ENCODE measurements at places on chromosomes 3 and 15.

DNA sequence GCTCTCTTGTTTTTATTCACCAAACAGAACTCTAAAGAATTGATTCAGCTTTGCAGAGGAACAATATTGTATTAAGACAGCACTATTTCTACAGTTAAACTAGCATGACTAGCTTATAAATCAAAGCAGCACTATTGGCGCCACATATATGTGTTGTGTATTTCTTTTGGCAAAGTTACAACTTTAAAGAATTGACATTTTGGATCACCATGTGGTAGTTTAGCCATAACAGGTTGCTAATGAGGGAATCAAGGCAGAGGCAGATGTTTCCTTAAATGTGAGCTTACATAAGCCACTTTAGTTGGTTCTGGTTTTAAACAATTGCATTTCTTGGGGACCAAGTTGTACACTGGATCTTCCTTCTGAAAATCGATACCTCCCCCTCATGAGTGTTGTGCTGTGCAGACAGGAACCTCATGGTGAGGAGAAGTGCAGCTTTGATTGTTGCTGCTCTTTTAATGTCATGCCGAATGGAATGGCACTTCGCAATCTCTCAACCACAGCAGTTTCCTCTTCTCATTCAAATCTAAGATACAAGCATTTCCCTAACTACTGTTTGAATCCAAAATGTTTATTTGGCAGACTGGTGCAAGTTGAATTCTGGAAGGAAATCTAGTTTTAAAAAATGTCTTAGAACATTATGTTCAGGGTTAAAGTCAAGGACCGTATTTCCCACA, 151.2 kb downstream of the MYRIP start:
- DNase-seq = no peak

DNA sequence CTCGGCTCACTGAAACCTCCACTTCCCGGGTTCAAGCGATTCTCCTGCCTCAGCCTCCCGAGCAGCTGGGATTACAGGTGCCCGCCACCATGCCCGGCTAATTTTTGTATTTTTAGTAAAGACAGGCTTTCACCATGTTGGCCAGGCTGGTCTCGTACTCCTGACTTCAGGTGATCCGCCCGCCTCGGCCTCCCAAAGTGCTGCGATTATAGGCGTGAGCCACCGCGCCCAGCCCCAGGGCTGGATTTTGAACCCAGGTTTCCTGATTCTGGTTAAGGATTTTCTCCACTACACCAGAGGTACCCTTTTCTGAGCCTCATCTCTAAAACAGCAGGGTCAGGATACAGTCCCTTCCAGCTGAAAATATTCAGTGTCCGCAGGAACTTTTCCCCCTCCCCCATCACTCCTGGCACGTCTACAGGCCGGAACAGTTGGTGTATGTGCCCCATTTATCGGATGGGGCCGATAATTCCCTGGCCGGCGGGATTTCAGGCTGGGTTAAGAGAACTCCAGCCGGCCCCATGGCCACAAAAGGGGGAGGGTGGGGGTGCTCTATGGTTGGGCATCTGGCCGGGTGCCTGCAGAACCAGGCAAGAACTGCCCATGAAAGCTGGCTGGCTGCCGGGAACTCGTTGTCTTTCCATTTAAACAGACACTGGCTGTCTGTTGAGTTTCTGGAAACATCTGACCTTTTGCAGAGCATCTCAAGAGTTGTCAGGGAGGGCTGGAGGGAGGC, 26.8 kb upstream of the SEMA4B start:
- DNase-seq = no peak

- DNase-seq = no peak
Observed at GRCh38 chr15:41634072-41634626, 26.1 kb upstream of the MGA start.

DNA sequence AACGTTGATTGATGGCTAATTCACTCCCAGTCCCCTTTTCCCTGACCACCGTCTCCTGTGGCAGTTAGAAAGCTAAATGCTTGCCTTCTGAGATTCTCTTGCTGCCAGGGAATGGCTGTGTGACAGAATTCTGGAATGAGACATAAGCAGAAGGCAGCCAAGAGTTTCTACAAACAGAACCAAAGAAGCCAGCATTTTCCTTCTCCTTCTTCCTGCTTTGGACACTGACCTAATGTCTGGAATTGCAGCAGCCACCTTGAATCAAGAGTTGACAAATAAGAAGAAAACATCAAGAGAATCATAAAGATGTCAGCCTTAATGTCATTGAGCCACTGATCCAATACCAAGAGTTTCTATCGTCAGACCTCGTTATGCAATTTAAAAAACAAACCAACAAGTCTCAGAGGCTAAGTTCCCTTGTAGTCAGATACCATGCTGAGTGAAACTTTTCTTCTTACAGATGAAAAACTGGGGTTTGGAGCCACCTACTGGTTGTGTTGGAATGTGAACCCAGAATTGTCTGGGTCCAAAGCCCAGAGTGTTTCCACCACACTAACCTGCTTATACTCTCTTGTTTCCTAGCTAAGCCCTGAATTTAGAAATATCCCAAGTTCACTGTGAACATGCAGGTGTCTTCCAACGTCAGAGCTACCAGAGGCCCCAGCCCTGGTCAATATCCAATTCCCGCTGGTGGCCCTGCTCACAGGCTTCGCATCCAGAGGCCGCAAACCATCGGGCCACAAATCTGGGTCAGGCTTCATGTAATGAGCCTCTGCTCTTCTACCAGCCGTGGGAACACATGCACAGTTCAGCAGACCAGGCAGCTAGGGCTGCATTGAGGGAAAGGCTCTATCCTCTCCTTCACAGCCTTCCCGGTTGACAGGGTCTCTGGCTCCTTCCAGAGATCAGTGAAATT, 42.5 kb downstream of the MCF2L2 start:
- DNase-seq = peak; percentile 32

DNA sequence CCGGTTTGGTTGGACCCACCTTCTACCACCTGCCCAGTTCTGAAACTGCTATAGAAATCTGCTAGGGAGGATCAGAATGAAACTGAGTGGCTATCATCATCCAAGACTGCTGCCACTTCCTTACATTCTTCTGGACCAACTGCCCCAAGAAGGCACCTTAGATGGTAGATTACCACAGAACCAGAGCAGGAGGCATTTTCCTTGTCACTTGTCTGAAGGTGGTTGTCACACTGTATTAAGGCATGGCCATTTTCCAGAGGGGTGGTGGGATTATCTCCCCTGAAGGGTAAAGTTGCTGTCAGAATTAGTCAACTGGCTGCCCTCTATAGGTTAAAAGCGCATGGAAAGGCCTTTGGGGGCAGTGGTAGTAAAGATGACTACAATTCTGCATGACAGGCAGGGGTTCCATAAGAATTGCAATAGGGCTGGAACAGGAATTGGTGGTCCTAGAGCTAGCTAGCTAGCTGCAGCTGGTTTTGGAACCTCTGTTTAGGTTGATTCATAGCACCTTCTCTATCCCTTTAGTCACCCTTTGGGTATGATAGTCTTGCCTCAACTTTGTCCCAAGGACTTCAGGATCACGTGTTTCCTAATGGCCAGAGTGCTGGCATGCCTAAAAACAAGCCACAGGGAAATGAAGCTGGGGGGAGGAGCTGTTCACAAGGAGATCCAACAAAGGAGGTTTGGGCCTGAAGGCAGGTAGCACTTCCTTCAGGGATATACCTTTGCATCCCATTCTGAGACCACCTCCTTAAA, 4.8 kb upstream of the CSPG5 start:
- no peak for DNase-seq

GRCh38 chr3:129278966-129279906, 566 bp downstream of the HMCES start:
- peak; percentile 36 for DNase-seq

- DNase-seq = no peak
Observed at GRCh38 chr15:50904211-50904610, 4.3 kb upstream of the AP4E1 start.

GRCh38 chr3:112948346-112948838, 26.5 kb downstream of the CD200R1 start:
- DNase-seq = no peak

DNA sequence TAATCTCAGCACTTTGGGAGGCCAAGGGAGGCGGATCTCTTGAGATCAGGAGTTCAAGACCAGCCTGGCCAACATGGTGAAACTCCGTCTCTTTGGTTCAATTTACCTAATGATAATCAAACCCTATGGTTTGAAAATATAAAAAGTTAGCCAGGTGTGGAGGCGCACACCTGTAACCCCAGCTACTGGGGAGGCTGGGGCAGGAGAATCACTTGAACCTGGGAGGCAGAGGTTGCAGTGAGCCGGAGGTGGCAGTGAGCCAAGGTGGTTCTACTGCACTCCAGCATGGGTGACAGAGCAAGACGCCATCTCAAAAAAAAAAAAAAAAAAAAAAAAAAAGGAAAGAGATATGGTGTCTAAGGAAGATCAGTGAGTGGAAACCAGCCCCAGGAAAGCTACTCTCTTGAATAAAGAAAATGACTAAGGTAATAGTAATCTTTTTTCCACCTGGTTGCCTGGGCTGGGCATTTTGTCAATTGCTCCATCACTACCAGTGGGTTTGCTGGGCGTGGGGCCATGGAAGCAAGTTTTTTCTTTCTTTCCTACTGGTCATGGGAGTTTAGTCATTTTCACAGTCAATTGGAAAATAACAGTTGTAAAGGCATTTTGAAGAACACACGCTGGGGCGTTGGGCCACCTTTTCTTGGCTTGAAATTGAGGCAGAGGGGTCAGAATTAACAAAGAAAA, 387.6 kb upstream of the RGMA start:
- no peak for DNase-seq

DNA sequence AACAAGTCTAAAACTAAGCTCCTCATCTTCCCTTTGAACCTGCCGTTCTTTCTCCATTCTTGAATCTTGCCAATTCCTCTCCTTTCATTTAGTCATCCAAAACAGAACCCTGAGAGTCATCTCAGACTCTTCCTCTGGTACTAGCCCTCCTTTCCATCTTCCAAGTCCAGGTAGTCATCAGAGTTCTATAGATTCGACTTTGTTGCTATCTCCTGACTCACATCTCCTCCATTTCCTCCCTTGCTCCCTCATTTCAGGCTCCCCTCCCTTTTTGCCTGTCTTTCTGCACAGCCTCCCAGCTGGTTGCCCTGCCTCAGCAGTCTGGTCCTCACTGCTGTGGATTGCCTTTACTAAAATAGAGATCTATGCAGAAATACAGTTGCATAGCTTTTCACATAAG, 4.7 kb downstream of the ATG7 start:
- DNase-seq = no peak

GRCh38 chr15:61339516-61339915, 110.4 kb upstream of the RORA start:
- DNase-seq = no peak

DNA sequence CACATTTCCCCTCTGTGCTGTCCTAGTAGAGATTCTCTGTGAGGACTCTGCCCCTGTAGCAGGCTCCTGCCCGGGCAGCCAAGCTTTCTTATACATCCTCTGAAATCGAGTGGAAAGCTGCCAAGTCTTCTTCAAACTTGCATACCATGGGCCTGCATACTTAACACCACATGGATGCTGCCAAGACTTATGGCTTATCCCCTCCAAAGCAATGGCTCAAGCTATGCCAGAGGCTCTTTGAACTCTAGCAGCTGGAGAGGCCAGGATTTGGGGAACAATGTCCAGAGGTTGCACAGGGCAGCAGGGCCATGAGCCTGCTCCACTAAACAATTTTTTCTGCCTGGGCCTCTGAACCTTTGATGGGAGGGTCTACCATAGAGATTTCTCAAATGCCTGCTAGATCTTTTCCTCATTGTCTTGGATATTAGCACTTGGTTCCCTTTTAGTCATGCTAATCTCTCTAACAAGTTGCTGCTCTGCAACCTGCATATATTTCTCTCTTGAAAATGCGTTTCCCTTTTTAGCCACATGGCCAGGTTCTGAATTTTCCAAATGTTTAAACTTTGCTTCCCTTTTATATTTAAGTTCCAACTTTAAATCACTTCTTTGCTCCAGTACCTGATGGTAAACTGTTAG, 6.1 kb upstream of the PLSCR4 start:
- no peak for DNase-seq

DNA sequence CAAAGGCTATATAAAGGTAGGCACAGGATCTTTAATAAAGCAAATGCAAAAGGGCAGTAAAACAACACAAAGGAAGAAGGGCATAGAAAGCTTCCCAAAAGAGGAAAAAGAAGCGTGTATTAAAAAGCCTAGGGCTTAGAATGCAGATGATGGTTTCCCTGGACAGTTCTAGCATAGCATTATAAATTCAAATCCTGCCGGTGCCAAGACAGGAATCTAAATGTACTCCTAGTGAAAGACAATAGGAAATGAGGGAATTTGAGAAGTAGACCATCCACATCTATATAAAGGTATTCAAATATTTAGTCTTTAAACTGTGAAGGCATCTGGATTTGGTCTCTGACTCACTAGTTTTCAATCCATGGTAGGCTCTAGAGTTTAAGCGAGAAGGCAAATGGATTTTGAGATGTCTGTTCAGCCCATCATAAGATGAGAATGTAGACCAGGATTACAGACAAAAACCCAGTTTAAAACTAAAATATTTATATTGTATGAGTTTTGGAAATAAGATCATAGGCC, 431.8 kb downstream of the TBL1XR1 start:
- DNase-seq = no peak

GRCh38 chr3:171260899-171261298, 199.3 kb downstream of the TNIK start:
- no peak for DNase-seq

DNA sequence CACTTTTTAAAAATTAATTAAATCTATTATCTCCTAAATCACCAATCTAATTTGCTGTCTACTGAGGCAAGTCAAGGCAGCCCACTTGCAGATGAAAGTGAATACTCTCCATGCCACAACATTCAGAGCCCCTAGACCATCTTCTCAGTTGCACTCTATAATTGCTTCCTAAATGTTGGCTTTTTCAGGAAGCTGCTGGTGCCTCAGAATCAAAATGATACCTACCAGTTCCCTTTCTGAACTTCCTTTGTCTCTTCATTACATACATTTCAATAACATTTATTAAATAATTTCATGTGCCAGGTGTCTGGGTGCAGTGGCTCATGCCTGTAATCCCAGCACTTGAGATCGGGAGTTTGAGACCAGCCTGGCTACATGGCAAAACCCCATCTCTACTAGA, 124.1 kb downstream of the SERPINI1 start:
- no peak for DNase-seq

GRCh38 chr3:63975723-63976122, 47.6 kb downstream of the PSMD6 start:
- no peak for DNase-seq

GRCh38 chr3:1091286-1091685, 1.5 kb upstream of the CNTN6 start:
- no peak for DNase-seq

All from activated CD8-positive, alpha-beta memory T cell treated with anti-CD3 and anti-CD28 coated beads for 4 hours (primary cell).